Kidney tubule cell (primary cell): ENCODE measurements at places on chromosomes 16 and 17.

DNA sequence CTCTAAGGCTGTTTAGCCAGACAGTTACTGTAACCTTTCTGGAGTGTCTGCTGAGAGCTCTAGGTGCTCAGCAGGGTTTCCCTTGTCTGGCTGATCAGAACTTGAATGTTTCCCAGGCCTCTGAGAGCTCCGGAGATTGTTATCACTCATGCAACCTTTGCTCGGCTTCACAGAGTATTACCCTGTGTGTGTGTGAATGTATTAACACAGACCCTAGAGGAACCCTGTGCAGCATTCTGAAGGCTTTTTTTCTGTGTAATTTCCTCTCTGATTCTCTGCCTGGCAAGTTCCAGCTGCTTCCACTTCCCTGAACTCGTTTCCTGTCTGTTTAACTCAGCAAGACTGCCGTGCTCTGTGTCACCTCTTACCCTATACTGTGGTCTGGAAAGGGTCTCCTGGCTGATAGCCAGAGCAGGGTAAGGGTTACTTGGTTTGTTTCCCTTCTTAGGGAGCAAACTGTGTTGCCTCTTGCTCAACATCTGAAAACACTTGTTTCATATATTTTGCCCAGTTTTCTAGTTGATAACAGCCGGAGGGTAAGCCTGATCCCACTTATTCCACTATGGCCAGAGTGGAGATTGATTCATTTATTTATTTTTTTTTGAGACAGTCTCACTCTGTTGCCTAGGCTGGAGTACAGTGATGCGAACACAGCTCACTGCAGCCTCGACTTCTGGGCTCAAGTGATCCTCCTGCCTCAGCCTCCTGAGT lies 21.7 kb downstream of the PRMT7 start:
- peak; percentile 16 for DNase-seq

- no peak for DNase-seq
Observed at GRCh38 chr16:88351491-88352101, 31.2 kb upstream of the ZNF469 start.

DNA sequence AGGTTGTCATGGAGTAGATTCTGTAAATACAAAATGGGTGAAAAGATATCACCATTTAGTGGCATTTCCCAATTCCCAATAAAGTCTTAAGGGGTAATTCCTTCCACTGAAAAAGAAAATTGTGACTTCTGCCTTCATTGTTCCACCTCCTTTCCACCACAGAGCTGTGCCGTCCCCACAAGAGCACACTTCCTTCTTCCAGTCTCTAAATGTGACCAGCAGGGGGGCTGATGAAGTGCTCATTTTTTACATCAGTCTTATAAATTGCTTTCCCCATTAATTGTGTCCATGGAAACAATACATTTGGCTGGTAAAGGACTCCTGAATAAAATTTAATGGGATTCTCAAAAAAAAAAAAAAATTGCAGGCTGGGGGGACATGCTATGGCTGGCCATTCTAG lies 260.8 kb upstream of the PSMD7 start:
- DNase-seq = no peak

DNA sequence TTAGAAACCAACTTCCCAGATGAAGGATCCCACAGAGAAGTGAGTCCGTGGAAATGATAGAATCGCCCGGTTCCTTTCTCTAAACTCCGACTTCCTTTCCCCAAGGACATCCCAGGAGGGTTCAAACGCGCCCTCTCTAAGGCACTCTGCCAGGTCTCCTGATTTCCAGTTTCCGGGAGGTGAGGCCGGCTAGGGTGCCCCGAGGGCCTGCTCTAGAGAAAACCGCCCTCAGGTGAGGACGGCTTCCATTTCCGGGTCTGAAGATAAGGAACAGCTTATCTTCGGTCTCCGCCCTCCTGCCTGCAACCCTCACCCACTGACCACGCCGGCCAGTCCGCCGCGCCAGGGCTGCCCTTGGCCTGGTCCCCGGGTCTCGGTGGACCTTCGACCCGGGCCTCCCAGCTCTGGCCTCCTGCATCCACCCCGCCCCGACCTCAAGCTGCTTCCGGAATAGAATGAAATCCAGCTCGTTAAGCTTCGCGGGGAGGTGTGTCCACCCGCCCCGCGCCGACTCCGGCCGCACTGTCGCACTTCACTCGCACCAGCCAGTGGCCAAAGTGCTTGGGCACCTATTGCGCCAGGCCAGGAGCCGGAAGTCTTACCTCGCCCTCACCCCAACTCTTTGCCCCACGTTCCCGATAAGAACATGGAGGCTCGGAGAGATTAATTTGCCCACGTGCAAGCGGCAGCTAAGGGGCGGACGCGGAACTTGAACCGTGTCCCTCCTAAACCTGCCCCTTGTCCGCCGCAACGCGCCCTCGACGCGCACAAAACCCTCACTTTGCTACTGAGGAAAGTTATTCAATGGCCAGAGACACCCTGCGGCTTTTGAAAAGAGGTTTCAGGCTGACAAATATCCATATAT lies 836 bp upstream of the MMP15 start:
- peak; percentile 75 for DNase-seq

DNA sequence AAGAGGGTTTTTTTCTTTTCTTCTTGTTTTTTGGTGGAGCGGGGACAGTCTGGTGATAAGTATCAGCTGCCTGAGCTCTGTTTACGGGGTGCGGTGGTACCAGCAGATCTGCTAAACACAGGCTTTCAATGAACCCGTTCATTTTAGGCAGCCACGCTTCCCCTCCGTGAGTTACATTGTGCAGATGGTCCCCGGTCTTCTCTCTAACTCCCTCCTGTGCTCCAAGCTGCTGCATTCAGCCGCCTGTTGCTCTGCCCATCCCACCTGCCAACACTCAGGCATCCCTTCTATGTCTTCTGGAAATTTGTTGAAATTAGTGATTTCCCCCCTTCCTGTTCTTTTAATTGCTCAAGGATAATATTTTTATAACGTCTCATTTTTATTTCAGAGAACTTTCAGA lies 82.1 kb upstream of the ELAC2 start:
- no peak for DNase-seq

- DNase-seq = peak; percentile 32
Observed at GRCh38 chr17:74566132-74566753, 1.1 kb downstream of the CD300H start.

DNA sequence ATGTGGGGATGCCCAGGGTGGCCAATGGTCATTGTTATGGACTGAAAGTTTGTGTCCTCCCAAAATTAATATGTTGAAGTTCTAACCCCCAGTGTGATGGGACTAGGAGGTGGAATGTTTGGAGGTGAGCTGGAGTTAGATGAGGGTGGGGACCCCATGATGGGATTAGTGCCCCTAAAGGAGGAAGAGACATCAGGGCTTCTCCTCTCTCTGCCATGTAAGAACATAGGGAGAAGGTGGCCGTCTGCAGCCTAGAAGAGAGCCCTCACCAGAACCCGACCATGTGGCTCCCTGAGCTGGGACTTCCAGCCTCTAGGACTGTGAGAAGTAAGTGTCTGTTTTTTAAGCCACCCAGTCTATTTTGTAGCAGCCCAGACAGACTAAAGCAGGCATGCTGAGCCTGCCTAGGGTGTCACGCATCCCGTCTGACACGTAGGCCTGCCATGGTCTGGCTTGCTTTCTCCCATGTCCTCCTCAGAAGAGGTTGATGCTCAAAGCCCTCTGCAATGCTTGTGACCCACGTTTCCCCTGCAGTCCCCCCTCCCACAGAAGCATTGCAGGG lies 4.0 kb upstream of the PRPSAP1 start:
- no peak for DNase-seq

DNA sequence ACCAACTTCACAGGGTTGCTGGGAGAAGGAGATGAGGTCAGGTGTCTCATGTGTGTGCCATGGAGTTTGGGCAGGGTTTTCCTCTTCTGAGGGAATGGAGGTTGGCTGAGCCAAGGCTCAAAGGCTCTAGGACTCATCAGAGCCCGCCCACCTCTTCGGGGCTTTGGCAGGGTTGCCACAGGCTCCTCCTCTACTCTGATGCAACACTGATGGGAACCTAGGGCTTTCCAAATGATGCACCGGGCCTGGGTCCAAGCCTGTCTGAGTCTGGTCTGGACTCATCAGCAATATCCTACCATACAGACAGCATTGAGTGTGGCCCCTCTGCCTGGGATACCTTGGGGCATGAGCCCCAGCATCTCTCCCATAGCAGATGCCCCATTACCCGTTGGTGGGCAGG lies 59.5 kb upstream of the LHX1 start:
- no peak for DNase-seq

- DNase-seq = no peak
Observed at GRCh38 chr16:11032922-11033291, 88.5 kb downstream of the CLEC16A start.

DNA sequence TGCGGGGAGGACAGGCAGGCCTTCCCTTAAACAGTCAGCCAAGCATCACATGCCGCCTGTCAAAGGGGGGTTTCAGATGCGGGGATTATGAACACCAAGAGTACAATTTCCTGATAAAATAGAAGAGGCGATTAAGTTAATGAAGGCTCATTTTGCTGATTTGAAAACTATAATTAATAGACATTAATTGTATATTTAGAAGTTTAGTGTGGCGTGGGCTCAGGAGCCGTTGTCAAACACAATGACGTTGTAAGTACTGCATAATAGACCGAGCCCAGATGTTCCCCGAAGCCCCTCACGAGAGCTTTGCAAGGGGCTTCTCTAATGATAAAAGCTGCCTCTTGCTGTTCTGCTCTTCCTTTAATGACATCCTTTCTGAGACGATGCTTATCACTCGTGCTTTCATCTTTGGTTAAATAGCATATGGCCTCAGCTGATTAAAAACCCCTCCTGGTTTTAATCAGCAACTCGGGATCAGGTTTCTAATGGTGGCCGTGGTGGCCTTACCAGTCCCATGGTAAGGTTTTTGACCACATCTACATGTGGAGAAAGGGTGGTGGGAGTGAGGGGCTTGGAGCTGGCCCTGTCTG lies 28.2 kb downstream of the SNX20 start:
- no peak for DNase-seq

DNA sequence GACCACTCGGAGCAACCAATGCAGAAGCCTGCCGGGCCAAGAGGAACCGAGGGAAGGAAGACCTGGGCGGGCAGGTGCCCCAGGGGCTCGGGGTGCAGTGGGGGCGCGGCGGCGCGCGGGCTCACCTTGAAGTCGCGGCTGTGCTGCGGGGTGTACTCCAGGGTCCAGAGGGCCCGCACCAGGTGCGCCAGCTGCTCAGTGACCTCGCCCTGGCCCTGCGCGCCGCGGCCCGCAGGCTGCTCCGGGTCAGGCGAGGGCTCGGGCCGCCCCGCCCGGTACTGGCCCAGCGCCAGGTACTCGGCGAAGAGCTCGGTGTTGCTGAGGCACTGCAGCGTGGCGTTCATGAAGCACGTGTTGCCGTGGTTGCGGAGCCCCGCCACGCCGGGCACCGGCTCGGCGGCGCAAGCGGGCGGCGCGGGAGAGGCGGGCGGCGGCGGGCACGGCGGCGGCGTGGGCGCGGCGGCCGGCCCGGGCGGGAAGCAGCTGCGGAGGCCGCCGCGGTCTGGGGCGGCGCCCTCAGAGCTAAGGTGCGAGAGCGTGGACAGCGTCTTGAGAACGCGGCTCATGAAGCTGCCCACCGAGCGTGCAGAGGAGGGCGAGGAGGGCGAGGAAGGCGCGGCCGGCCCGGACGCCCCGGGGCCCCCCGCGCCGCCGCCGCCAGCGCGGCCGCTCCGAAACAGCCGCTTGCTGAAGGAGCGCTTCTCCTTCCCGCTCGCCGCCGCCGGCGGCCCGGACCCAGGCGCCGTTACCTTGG lies 562 bp downstream of the USP31 start:
- DNase-seq = peak; percentile 76

DNA sequence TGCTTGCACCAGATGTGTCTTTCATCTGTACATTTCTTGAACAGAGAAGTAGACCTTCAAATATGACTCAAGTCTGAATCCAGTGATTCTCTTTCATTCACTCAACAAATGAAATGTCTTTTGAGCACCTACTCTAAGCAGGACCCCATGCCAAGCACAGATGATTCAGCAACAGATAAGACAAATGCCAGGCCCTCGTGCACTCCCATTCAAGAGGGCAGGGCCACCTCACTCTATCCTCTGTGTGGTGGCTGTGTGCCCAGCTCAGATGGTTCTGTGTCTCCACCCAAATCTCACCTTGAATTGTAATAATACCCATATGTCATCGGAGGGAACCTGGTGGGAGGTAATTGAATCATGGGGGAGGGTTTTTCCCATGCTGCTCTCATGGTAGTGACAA lies 74.1 kb upstream of the NKD1 start:
- peak; percentile 19 for DNase-seq

GRCh38 chr17:5527601-5528250 lies 41.4 kb downstream of the MIS12 start:
- no peak for DNase-seq

DNA sequence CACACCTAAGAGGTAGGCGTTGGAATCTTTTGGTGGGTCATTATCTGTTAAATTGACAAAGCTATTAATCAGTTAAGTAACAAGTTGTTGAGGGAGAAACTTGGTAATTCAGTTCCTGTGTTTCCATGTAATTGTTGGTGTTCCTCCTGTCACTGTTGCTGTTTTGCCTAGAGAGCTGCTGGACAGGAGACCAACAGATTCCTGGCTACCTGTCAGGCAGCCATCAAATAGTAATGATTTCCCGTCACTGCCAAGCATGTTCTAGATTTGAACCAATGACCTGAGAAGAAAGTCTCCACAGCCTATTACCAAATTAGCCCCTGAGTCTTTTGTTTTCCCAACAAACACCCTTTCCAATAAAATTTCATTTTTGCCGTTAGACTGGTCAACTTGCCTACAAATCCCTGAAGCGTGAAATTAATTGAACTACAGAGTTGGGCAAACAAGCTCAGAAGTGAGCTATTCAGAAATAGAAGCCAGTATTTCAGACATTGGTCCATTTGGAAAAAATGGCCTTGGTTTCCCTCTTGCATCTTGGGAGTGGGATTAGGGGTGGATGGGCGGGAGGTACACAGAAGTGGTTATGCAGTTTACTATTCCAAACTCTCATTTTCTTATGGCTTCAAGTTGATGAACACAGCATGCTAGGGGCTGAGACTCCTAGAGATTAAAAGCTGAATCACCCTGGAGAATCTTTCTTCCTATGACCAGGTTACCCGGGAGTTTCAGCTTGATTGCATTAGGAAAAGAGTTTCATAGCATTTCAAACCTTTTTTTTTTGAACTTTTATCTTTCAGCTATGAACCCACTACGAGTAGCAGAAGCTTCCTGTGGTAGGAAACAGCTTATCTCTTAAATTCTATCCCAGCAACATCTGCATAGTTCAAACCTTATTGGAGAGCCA lies 262.8 kb upstream of the MAF start:
- no peak for DNase-seq

- DNase-seq = no peak
Observed at GRCh38 chr17:40696651-40697072, 6.9 kb downstream of the KRT24 start.
